ENCODE measurements at places on chromosomes 2 and 18.

DNA sequence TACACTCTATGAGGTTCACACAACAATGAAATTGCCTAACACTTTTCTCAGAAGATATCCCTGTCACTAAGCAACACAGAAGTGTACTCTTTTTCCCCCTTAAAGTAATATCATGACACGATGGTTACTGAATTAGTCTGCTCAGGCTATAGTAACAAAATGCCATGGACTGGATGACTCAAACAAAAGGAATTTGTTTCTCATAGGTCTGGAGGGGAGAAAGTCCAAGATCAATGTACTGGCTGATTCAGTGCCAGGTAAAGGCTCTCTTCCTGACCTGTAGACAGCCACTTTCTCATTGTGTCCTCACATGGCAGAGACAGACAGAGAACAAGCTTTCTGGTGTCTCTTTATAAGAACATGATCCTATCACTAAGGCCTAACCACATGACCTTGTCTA is 211.9 kb downstream of the RBM43 start:
- no peak for DNase-seq

GRCh38 chr2:203412546-203413331 is 84.5 kb downstream of the ABI2 start:
- no peak for DNase-seq

GRCh38 chr2:6993229-6993640 is 76.0 kb downstream of the RNF144A start:
- DNase-seq = no peak

GRCh38 chr2:100791294-100791935 is 28.5 kb upstream of the NPAS2 start:
- DNase-seq = no peak

- no peak for DNase-seq
Measured at GRCh38 chr2:230234122-230234722, 8.7 kb downstream of the SP140 start.

- no peak for DNase-seq
Measured at GRCh38 chr18:41761333-41762018, 193.6 kb upstream of the PIK3C3 start.

DNA sequence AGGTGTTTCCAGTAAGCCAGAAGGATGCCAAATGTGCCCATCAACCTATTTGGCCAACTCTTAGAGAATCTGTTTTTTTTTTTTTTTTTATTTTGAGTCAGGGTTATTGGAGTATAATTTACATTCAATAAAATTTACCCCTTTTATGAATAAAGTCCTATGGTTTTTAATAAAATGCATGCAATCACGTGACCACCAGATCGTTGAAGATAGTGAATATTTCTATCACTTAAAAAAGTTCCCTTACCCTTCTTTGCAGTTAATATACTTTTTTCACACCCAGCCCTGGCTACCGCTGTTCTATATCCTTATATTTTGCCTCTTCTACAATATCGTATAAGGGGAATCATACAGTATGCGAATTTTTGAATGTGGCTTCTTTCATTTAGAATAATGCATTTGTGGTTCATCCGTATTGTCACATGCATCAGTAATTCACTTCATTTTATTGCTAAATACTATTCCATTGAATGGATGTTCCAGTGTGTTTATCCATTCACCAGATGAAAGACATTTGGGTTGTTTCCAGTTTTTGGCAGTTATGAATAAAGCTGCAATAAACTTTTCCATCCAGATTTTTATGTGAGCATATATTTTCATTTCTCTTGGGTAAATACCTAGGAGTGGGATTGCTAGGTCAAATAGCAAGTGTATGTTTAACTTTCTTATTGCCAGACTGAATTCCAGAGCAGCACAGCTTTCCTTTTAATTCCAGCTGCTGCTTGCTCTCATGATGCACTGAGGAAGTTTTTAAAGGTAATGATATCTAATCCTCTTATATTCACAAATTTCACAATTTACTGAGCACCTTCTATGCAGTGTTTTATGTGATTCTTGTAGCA is 156.3 kb upstream of the NT5C1B start:
- no peak for DNase-seq

- DNase-seq = no peak
Measured at GRCh38 chr18:61019338-61020301, 313.6 kb upstream of the CDH20 start.

Measured in NCI-H2029 treated with DMSO at 0.1 percent for 48 hours (cell line).